ENCODE measurements at places on chromosomes 13 and 19. TPM values are rescaled to one million over a fixed set of nuclear protein-coding genes. Genes with fewer than 3 reads are reported as not detected.
A peak's percentile ranks its signal among the peaks of the same experiment; 100 is the strongest.

GRCh38 chr19:57815247-57816075, 748 bp upstream of the ZNF552 start:
- DNase-seq: peak; percentile 64

- DNase-seq: no peak
These were observed at the start of the genes OR7A5 and OR7C1 for GRCh38 chr19:14835011-14835410. OR7A5 (minus strand) TSS chr19:14835185; CDS start chr19:14828241, 6,944 bp downstream. OR7C1 (minus strand) TSS chr19:14835185; CDS start chr19:14800136, 35,049 bp downstream.

DNA sequence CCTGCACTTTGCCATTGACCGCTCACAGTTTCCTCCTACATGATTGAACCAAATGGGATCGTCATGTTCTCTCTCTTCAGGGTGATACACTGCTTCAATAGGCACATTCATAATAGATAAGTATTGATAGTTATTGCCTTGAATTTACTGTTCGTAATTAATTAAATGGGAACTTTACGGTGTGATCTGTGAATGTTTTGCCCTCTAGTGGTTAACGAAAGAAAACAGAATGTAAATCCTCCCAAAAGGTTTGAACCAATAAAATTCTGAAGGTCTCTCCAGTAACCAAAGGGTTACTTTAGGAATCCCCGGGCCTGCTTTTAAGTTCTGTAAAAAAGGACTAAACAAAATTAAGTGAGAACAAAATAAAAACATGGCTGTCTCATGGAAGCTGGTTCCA, 389.3 kb downstream of the DACH1 start:
- DNase-seq: no peak

- no peak for DNase-seq
These were observed 1267.2 kb downstream of the SLITRK1 start for GRCh38 chr13:82615043-82615442.

- DNase-seq: no peak
These were observed 686 bp downstream of the LENG8 start for GRCh38 chr19:54449701-54450069.

MATK gene
- total RNA-seq: not detected

- DNase-seq: no peak
These were observed 43.2 kb downstream of the SUGT1 start for GRCh38 chr13:52695856-52696255.

DNA sequence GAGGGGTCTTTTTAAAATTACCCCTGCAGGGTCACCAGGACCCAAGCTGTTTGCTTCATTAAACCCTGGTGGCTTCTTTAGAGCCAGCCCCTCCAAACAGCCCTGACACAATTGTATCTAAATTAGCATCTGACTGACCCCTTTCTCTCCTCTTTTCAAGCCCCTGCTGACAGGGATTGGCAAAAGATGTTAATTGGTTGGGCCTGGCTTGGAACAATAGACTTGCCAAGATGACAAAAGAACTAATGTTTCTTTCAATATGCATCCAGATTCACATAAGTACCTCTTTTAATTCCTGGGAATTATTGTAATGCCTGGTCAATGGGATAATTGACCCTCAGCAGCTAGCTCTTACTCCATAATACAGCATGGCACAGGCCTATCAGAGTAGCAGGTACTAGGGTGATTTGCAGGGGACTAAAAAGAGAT, 140.8 kb downstream of the SHISA2 start:
- DNase-seq: no peak
